ENCODE measurements at places on chromosomes 1 and 21. TPM values are rescaled to one million over a fixed set of nuclear protein-coding genes. Genes with fewer than 3 reads are reported as not detected.

GRCh38 chr1:53089478-53090226 lies 27.6 kb downstream of the PODN start:
- DNase-seq: no peak

GRCh38 chr1:35850051-35850450 lies 33.0 kb upstream of the AGO1 start:
- no peak for DNase-seq

GRCh38 chr21:46256501-46256994 lies 28.0 kb upstream of the LSS start:
- no peak for DNase-seq

DNA sequence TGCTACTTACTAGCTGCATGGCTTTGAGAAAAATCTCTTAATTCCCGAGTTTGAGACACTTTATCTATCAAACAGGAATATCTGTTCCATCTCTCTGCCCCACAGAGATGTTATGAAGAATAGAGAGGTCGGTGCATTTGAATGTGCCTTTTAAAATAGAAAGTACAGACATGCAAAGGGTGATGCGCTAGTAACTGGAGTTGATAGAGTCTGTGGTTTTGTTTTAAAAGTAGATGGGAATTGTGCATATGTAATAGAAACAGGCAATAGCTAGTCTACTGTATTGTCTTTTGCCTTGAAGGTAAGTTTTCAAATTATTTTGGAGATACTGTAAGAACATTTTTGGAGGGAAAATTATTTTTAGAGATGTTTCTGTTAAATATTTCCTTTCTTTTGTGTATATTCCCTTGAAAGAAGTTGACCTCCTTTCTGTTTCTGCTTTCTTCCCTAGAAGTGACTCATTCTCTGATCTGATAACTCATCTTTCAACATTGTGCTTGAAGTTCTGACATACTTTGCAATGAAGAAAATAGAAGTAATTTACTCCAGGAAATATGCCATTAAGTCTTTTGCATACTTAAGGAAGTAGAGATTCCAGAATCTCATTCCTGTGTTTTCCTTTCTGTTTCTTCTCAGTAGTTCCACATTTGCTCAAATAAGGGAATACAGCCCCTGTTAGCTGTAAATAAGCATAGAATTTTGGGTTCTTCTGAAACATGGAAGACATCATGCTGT lies 151.6 kb downstream of the SDCCAG8 start:
- DNase-seq: no peak

DNA sequence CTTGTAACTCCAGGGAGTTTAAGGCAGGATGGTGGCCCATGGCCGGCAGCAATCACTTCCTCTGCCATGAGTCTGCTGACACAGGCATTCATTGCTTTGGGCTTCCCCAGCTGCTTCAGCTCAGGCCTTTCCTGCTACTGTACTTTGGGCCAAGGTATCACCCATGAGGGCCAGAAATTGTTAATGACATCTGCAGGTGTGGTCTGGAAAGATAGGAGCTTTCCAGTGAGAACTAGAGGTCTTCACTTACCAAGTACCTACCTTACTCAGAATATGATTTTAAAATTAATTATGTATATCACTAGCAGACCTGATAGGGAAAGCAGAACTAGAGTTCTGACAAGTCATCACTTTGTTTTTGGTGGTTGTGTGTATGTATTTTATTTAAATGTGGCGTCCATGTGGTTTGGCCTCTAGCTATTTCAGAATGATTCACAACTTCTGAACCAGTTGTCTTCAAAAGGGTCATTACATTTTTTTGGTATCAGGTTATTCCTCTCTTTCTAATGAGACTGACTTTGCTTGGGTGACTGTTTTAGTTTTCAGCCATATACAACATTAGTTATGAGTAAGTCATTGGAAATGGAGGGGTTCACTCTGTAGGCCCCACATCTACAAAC lies 2.7 kb downstream of the RGL1 start:
- no peak for DNase-seq

GRCh38 chr1:40793617-40794016 lies 10.0 kb downstream of the KCNQ4 start:
- DNase-seq: no peak

DNA sequence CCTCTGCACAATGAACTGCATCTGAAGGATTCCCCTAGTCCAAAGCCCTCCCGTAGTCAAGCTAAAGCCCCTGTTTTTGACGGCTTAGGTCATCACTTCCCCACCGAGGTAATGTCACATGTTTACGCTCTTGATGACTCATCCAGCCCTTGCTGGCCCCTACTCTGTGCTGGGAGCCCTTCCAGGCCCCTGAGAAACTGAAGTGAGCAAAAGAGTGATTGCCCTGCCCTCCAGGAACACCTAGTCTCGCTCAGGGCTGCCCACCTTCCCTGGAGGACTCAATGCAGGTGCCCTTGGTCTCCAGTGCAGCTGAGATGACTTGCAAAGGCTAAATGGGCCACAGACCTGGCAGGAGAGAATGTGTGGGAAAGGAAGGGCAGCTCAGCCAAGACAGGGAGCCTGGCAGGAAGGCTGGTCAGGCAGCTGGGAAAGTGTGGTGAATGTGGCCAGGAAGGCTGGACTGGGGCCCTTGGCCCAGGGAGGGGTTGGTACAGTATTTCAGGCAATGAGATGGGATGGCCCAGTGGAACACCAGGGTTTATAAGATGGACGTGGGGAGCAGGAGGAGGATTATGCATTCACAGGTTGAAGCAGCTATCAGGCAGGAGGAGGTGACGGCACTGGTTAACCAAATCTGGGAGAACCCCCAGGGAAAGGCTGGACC lies 345.6 kb downstream of the NPHP4 start:
- no peak for DNase-seq

GRCh38 chr1:9822897-9823692 lies 670 bp downstream of the CLSTN1 start:
- no peak for DNase-seq

- no peak for DNase-seq
Measured at GRCh38 chr1:31700468-31701090, 3.2 kb downstream of the COL16A1 start.

The METTL25B gene
- polyA plus RNA-seq: 33.9 TPM

The FAM163A gene
- polyA plus RNA-seq: 0.68 TPM

The PAQR6 gene
- polyA plus RNA-seq: 8.0 TPM

The RGL1 gene
- 58.2 TPM for polyA plus RNA-seq

The CRABP2 gene
- polyA plus RNA-seq: 117 TPM

All from left renal cortex interstitium (tissue), 4 donors.